Osteoblast (primary cell): ENCODE measurements at places on chromosomes 7 and 10.

DNA sequence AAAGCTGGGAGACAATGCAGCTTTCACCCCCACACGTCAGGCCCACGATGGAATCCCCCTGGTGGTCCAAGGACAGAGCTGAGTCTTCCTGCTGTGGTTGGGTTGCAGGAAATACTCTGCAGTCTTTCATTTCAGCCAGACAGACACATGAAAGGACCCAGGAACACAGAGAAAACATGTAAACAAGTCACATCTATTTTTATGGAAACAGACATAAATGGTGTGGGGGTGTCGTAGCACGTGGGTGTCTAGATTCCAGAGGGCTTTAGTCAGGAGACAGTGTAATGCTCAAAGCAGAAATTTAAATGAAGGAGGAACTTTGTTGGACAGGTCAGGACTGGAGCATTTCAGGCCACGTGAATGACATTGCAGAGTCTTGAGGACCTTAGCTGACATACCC is 444.6 kb downstream of the SUGCT start:
- peak; percentile 18 for DNase-seq

DNA sequence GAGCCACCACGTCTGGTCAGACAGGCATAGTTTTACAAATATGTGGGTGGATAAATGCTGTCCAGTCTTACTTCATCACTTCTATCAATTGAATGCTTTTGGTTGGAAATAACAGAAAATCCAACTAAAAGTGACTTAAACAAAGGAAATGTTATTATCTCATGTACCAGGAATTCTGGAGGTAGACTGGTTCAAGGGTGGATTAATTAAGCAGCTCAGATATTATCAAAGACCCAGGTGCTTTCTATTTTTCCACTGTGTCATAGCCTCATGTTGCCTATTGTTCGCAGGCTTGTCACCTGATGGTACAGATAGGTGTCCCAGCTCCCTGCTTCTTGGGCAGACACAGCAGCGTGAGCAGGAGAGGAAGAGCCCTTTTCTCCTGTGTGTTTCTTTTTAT is 156.1 kb upstream of the CTBP2 start:
- no peak for DNase-seq

GRCh38 chr10:29469481-29470354 is 165.1 kb downstream of the SVIL start:
- no peak for DNase-seq

DNA sequence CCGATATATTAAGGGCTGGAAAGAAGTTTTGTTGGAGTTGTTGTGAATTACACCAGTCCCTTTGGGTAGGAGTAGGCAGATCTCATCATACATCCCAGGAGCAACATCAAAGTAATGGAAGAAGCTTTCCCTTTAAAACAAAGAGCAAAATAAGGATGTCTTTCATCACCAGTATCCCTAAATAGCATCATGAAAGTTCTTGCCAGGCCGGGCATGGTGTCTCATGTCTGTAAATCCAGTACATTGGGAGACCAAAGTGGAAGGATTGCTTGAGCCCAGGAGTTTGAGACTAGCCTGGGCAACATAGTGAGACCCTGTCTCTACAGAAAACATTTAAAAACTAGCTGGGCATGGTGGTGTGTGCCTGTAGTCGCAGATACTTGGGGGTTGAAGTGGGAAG is 38.7 kb downstream of the LRRC20 start:
- no peak for DNase-seq

- no peak for DNase-seq
Observed at GRCh38 chr10:90912174-90912573, 8.7 kb downstream of the ANKRD1 start.

GRCh38 chr10:30842185-30842584 is 189.5 kb downstream of the ZNF438 start:
- DNase-seq = no peak

DNA sequence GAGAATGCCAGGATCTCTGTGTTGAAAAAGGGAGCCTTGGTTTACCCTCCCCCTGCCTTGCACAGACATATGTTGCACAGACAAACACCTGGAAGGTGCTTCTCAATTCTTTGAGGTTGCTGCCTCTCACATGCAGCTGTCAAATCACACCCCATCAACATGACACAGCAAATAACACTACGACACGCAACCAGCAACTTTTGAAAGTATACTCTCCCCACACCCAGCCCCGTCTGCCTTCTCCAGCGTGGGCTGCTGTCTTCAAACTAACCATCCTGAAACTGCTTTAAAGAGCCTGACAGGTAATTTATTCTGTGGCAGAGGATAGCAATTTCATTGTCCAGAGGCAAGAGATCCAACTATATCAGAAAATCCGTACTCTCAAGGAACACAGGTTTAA is 136.1 kb downstream of the PLXNA4 start:
- no peak for DNase-seq

DNA sequence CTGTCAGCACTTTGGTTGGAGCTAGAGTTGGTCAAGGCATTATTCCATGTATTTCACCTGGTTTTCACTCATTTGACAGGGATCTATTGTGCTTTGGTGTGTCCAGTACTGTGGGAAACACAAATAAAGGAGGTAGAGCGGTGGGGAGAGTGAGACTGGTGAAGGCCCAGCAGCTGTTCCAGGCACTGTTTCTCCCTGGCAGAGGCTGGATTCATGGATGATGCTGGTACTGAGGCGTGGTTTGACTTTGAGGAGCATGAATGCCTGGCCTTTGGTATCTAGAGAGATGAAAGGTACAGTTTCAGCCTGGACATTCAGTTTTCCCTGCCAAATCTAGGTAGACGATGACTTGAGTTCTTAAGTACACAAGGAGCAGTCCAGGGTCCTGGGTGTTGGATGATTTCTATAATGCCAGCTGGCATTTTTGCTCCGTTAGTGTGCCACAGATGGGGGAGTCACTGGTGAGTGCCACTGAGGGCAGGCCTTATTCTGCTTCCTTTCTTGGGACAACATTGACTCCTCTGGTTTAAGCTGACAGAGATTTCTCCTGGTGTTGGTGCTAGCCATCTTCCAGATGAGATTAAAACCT is 162.2 kb upstream of the BMPER start:
- DNase-seq = peak; percentile 49

- no peak for DNase-seq
Observed at GRCh38 chr7:100400656-100401055, 27.4 kb downstream of the PILRA start.

- no peak for DNase-seq
Observed at GRCh38 chr7:17462131-17462631, 163.7 kb downstream of the AHR start.

GRCh38 chr7:10759120-10759519 is 214.6 kb upstream of the PHF14 start:
- DNase-seq = no peak
